Suppressor macrophage treated with lipopolysaccharide for 4 hours (primary cell): ENCODE measurements at places on chromosomes 3 and 15.

DNA sequence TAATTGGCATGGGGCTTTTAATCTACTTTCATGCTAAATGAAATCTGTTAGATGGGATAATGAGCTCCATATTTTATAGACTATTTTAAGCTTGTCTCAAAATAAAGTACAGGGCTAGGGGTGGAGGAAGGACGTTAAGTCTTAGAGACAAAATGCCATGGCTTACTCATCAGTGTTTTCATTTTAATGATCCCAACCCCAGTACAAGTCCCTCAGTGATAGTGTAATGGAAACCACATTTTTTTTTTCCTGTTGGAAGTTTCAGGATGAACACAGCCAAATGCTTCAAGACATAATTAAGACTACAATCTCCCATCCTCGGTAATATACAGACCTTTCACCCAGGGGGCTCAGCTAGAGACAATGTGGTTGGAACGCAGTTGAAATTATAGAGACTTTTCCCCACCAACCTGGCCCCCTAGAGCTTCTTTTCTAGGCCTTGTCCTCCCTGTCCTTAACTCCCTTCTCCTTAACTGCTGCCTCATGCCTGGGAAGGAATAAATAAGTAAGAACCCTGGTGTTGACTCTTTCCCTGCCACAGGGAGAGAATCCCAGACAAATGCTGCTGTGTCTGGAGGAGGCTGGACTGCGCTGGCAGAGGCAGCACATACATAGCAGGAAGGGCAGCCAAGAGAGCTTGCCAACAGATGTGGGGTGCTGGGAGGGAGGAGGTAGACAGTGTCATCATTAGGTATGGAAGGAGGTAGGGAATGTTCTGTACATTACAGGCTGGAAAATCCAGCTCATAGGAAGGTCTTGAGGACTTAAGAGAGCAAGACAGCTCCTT lies 115.4 kb upstream of the ROPN1 start:
- no peak for DNase-seq

- DNase-seq: no peak
Measured at GRCh38 chr3:25580534-25580933, 84.2 kb downstream of the TOP2B start.

DNA sequence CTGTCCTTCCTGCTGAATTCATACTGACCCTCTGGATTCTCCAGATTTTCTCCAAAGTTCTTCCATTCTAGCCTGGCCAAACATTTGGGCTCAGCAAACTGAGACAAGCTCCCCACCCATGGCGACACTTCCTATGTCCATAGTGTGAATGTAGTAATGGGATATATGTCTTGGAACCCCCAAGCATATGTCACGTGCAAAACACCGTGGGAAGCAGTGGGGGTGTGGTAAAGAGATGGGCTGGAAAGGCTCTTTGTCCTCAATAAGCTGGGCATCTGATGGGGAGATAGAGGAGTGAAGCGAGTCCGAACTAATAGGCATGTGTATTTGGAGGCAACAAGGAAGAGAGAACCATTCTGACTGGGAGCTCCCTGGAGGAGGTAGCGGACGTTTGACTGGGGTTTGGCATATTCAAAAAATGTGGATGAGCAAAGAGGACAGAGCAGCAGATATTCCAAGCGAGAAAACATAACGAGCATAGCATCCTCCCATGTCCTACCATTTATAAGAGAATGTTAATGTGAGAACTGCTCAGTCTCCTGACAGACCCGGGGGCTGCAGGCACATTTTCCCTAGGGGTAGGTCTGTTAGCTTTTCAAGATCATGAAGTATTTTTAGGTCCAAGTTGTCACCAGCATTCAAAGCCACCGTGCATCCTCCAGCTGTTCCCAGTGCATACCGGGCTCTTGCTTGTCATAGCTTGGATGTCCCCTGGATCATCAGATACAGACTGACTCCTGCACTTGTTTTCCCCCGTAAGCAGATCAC lies 25.6 kb downstream of the TPM1 start:
- no peak for DNase-seq

GRCh38 chr15:83320404-83320803 lies 35.9 kb upstream of the BNC1 start:
- DNase-seq: no peak

DNA sequence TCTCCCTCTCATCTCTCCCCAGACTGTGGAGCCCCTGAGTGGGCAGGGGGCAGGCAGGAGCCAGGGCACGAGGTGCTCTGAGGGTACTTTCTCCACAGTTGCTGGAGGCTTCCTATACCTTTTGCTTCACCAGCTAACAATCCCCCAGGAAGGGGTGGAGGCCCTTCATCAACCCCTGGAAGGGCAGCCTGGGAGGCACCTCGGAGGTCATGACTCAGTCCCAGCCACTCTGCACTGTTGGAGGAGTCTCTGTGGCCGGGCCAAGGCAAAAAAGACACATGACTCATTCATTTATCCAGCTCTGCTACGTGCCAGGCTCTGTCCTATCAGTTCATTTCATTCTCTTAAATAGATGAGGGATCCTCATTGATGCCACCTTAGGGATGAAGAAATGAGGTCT lies 15.6 kb upstream of the KY start:
- no peak for DNase-seq
